ENCODE measurements at places on chromosomes 4 and X.

- DNase-seq, result no peak
Observed at GRCh38 chrX:74613370-74614092, 893 bp downstream of the RLIM start.

DNA sequence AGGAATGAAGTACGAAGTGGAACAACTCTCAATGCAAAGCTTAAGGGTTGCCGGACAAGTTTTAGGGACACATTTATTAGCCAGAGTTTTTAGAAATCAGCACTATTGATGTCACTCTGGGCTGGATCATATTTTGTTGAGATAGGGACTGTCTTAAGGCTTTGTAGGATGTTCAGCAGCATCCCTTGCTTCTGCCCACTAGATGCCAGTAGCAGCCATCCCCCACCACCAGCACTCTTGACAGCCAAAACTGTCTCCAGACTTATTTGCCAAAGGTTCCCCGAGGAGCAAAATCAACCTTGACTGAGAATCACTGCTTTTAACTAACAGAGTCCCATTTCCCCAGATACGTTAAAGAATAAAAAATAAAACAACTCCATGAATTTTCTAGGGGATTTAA, 1497.3 kb downstream of the STIM2 start:
- DNase-seq, result no peak

DNA sequence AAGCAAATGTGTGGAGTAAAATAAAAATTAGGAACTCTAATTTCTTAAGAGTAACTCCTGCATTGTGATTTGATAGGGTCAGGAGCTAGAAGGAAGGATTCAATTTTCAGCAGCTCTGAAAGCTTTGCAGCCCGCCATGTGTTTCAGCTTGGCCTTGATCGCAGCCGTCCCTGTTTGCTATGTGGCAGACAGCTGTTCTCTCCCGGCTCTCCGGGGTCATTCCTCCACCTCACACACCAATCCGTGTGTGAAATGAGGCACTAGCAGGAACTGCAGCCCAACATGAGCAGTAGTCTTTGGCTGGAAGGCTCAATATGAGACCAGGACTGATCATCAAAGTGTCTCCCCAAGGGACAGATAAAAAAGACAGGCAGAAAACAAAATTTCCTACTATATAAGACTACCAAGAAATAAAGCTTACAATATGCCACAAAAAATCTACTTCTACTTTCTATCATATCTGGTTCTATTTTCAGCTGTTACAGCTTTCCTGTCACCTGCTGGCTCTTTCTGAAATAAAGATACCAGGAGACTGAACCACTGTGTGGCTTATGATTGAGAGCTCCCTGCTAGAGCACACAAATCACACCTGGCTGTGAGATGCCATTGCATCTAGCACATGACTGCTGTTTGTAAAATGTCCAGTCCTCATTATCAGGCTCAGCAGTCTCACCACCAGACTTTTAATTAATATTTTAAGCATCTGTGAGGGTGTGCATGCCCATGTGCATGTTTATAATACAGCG, 44.1 kb upstream of the SEC24B start:
- no peak for DNase-seq

DNA sequence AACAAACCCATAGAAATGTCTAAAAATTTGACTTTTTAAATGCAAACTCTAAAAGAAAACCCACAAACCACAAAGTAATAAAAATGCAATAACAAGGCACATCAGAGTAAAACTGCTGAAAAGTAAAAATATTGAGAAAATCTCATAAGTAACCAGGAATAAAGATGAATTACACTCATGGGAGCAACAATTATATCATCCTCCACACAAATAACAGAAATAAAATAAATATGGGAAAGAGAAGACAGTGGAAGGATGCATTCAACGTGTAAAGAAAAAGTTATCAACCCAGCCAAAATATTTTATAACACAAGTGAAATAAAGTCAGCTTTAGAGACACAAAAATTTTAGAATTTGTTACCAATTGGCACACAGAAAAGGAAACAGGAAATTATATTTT, 1420.2 kb downstream of the PCDH18 start:
- no peak for DNase-seq

DNA sequence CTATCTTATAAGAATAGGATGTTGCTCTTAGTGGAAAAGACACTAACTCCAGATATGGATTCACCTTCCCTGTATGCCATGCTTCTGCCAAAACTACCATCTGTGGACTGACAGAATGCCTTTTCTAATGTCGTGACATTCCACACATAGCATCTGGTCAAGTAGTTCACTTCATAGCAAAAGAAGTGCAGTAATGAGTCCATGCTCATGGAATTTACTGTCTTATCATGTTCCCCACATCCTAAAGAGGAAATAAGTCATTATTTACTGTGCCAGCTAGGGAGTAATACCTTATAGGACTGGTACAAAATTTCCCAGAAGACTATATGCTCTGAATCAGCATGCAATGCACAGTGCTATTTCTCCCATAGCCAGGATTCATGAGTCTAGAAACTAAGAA, 562.4 kb downstream of the TLL1 start:
- no peak for DNase-seq

- no peak for DNase-seq
Observed at GRCh38 chrX:47446431-47446830, 36.6 kb downstream of the ZNF41 start.

- DNase-seq, result no peak
Observed at GRCh38 chr4:106058921-106059320, 163.7 kb downstream of the NPNT start.

DNA sequence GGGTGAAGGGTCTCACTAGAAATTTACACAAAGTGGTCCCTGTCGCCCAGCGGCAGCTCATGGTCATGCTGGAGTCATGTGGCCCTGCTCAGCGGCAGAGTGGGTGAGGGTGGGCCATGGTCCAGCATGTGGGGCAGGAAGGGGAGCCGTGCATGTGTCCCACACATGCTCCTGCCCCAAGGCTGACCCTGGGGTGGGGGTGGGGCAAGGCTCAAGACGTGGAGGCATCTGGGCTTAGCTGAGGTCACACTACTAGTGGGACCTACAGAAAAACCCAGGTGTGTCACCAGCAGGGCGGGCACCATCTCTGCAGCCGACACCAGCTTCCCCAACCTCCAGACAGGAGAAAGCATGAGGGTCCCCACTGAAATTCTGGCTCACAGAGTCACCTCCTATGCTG, 42.4 kb downstream of the EVC start:
- no peak for DNase-seq

DNA sequence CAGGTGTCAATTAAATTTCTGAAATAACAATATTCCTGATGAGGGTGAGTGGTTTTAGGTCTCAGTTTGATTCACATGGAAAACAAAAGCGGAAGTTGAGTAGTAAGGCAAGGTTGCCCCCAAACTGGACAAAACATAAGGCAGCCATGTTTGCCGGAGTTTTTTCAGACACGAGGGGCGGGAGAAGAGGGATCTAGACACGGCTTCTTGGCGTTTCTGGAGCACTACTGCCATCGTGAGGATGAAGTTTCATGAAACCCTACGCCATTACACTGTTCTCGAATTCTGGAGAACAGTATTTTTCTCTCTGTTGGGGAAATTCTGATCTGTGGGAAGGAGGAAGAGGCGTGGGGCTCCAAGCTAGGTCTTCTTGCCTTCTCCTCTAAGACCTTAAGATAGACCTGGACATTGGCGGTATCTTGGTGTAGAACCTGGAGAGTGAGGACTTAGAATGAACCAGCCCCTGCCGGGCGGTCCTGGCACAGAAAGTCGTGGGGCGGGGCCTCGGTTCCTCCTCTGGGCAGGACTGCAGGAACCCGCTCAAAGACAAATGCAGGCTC, 160.3 kb downstream of the OR13H1 start:
- DNase-seq, result no peak

- DNase-seq, result no peak
Observed at GRCh38 chrX:24148535-24149350, 786 bp upstream of the ZFX start.
